ENCODE measurements at places on chromosomes 12 and 14. TPM values are rescaled to one million over a fixed set of nuclear protein-coding genes. Genes with fewer than 3 reads are reported as not detected.

Gene SLC16A7
- 23.4 TPM for total RNA-seq

Gene GCN1
- total RNA-seq, result 150 TPM

Gene CLEC7A
- not detected for total RNA-seq

Gene PITPNM2
- total RNA-seq, result 5.8 TPM

Gene DDX54
- total RNA-seq, result 107 TPM

Gene KCNK10
- total RNA-seq, result not detected

Gene C12orf50
- not detected for total RNA-seq

Gene TAS2R8
- not detected for total RNA-seq

Gene DAO
- total RNA-seq, result not detected
